ENCODE measurements at places on chromosomes 3 and 15.

DNA sequence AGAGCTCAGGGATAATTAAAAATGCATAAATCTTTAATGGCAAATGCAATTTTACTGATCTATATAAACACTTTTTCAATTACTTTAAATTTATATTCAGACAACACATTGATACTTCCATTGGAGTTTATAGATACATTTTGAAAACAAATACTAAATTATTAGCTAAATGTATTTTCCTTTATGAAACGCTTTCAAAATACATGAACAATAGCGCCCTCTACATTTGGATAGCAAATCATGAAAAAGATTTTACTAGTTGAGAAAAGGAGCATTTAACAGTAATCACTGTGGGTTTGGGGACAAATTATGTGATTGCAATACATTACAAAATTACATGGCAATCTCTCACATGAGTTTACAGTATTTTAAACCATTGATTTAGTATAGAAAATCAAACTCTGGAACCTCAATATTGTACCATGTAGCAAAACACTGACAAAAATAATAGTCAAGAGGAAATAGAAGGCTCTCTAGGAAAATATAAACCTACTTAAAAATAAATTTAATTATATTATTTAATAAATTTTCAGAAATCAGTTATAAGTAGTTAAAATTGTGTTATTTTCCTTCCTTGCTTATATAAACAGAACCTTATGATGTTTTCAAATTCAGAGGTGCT lies 207.9 kb downstream of the ZIC1 start:
- DNase-seq, result peak; percentile 37

DNA sequence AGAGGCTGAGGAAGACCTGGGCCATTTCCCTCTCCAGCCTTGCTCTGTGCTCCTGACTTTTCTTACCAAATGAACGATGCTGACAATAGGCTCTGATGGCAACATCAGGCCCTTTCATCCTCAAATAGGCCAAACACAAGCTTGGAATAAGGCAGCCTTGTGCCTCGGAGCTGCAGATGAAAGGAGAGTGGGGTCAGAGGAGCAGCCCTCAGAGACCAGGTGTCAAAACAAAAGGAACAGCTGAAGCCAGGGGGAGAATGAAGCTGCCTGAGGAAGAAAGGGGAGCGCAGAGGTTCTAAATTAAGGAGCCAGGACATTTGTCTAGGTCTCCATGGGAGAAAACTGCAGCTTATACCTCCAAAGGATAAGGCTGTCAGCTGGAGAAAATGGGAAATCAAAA lies 5.1 kb downstream of the BFSP2 start:
- DNase-seq, result no peak

- no peak for DNase-seq
These were observed 82.0 kb downstream of the HHLA2 start for GRCh38 chr3:108378153-108378951.

- peak; percentile 90 for DNase-seq
These were observed 201.8 kb upstream of the KCNH8 start for GRCh38 chr3:18946524-18946923.
